ENCODE measurements at places on chromosomes 11 and 22.

DNA sequence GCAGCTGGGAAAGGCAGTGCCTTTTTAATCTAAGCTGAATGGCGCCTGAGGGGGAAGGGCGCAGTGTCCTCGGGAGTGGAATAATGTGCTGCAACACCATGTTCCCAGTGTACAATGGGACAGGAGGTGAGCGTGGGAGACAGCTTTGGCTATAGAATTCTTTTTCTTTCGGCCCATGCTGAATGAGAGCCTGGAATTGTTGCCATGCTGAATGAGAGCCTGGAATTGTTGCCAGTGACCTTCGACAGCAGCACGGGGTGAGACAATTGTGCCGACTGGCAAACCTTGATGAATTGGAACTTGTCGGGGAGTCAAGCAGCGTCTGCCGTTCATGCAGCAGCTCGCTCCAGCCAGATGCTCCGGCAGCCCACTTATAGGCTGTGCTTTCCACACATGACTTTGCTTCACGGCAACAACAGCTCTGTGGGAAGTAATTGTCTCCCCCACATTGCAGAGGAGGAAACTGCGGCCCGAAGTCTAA, 141.4 kb upstream of the E2F8 start:
- no peak for DNase-seq

- no peak for DNase-seq
Observed at GRCh38 chr11:36360826-36361415, 64.8 kb downstream of the PRR5L start.

GRCh38 chr11:131924457-131925201, 554.2 kb downstream of the NTM start:
- DNase-seq: no peak

DNA sequence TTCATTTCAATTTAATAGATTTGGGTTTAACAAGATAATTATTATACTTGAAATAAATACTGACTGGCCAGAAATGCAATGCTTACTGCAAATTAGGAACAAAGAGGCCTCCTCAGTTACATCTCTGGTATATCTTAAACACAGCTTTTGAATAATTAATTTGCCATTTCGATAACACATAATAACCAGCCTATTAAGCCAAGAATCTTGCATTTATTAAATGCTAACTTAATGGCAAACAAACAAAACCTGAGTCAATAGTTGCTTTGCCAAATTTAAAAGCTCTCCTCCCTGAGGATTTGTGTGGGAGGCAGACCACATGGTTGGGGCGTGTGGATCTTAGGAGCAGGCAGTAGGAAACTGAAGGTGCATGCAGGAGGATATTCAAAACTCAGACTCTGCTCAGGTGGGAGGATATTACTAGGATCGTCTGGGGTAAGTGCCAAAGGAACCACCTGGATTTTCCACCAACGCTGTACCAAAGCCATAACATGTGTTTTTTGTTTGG, 17.9 kb upstream of the FJX1 start:
- no peak for DNase-seq

DNA sequence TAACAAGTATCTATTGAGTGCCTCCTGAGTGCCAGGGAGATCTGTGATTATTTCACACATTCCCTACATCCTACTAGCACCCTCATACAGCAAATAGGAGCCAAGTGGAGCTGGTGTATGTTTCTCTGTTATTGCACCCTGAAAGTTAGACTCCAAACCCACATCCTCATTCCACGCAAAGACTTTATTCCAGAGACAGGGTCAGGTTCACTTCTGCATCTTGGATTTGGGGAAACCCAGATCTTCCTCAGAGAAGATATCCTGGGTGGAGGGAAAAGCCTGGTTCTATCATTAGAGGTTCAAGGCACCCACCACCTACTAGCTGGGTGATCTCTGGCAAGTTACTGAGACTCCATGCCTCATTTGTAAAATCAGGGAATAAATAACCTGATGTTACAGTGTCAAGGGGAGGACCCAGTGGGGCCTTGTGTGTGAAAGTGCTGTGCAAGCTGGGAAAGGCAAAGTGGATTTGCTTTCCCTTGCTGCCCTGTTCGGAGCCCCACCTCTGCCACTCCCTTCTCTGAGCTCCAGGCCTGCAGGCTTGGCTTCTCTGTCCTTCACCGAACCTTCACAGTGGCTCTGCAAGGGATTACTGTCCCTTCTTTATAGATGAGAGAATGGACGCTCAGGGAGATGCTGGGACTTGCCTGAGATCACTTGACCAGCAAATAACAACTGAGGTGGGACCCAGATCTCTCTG, 991 bp upstream of the SLCO2B1 start:
- no peak for DNase-seq

DNA sequence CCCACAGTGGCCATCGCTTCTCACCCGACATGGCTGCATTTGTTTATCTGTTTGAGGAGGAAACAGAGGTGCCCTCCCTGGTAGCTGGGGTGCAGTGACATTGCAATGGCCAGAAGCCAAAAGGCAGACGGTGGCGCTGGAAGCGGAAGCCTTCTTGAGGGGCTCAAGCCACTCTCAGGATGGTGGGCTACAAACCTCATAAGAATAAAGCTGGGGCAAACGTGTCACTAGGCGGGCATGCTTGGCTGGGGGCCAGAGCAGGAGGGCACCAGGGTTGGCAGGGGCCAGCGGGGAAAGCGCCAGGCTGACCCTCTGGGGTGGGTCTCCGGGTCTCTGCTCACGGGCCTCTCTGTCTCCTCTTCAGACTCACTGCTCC, 12.6 kb downstream of the TNNT3 start:
- peak; percentile 20 for DNase-seq

GRCh38 chr22:35043252-35043933, 22.6 kb upstream of the ISX start:
- DNase-seq: no peak

DNA sequence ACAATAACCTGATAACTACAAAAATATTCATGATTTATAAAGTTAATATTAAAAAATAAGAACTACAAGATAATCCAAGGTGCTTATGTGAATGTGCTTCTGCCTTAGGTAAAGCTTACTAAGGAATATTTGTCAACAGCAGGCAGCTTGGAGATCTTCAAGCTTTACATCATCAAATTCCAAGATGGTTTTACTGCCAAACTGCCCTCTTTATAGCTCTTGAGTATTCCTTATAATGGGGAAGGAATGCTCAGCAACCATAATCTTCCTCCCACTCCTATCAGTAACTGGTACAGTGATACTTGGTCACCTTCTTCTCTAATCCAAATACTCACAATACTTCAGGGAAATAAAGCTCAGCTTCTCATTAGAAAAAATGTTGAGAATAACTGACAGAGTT, 30.1 kb downstream of the SBF2 start:
- no peak for DNase-seq

DNA sequence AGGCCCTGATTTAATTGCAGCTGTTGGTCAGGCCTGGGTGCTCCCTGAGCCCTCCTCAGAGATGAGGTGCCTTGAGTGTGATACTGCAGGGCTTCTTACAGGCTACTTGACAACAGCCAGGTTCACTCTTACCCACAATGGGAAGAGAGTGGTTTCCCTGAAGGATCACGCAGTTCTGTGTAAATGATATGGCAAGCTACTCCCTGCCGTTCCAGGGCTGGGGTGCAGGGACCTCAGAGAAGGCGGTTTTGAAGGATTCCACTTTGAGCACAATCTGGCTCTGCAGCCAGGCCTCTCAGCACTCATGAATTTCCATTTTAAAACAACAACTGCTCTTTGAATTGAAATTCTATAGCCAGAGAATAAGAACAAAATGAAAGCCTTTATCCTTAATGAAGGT, 92.9 kb downstream of the SLC17A6 start:
- no peak for DNase-seq

GRCh38 chr22:48558016-48558415, 1269.7 kb downstream of the BRD1 start:
- DNase-seq: no peak

DNA sequence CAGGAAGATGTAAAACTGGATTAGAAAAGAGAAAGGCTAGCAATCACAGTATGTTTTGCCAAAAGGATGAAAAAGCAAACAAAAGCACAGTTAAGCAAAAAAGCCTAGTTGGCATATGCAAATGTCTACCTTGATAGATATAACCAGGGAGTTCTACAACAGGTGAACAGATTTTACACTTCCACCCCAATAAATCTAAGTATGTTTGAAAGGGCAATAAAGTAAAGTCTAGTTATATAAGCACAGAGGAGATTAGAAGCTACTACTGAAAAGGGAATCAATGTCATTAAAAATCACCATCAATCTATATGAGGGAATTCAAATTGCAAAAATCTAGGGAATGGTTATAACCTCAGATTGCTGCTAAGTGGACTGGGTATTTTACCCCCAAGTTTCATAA, 49.7 kb downstream of the CELF1 start:
- DNase-seq: no peak

- no peak for DNase-seq
Observed at GRCh38 chr22:32342977-32343376, 14.7 kb upstream of the RFPL3 start.

DNA sequence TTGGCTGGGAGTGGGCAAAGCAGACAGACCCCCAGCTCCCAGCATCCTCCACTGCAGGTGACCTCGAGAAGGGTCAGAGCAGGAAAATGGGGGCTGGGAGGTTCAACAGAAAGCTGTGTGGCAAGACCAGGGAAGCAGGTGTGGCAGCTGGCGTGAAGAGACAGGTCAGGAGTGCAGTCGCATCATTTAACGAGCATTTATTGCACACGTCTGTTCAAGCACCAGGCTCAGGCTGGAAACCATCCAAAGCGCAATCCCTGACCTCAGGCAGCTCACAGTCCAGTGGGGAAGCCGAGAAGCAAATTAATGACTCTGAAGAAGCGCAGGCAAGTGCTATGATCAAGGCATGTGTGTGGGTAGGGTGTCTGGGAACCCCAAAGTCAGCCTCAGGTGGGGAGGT, 7.4 kb downstream of the SLC25A45 start:
- no peak for DNase-seq

GRCh38 chr22:45948081-45948648, 28.8 kb downstream of the WNT7B start:
- DNase-seq: no peak

GRCh38 chr22:19068784-19069271, 53.4 kb downstream of the DGCR2 start:
- no peak for DNase-seq

DNA sequence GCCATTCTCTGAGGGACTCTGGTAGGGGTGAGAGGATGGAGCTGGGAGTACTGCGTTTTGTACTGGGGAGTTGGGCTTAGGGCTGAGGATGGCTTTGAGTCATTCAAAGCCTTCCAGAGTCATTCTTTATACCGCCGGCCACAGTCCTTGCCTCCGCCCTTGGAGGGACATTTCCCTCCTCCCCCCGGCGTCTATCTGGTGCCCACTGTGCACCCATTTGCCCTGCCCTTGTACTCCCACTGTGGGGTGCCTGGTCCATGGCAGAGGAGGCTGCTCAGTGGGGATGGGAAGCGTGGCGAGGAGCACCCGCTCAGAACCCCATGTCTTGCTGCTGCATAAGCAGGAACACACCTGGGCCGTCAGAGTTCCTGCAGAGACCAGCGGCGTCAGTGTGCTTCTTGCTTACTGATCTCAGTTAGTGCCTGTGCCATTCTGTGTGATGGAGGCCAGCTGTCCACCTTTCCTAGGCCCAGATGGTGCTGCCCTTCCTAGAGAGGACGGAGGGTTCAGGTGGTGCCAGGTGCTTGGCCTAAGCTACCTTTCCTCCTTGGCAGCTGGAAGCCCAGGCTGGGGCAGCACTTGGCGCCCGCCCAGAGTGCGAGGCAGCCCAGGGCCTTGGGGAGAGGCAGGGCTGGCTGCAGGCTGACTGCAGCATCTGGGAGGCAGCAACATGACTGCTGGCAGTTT, 23.3 kb upstream of the TMEM191C start:
- no peak for DNase-seq

DNA sequence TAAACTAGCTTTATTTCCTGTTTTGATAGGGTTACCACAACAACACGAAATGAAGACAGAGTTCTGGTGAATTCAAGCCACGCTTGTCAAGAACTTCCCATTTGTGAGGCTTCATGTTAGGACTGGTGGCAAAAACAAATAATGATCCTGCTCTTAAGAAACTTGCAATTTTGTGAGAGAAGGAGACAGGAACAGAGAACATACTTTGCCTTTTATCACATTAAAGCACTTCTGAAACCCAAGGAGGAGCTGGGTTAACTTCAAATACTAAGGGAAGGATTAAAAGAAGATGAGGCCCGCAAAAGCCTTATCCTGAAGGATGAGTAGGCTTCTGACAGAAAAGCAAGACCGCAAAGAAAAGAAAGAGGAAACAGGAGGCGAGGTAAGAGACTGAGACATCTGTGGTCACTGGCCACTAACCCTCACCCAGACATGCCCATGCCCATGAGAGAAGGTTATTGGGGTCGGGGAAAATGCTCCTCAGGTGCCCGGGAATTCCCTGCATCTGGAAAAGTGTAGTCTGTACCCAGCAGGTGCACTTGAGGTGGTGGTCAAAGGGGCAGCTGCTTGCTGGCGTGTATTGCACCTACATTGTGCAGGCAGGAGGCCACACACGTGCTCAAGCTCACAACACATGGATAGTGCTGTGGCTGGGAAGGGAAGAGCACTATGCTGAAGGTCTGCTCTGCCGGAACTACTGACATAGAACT, 50.5 kb downstream of the MAPK1 start:
- DNase-seq: no peak

DNA sequence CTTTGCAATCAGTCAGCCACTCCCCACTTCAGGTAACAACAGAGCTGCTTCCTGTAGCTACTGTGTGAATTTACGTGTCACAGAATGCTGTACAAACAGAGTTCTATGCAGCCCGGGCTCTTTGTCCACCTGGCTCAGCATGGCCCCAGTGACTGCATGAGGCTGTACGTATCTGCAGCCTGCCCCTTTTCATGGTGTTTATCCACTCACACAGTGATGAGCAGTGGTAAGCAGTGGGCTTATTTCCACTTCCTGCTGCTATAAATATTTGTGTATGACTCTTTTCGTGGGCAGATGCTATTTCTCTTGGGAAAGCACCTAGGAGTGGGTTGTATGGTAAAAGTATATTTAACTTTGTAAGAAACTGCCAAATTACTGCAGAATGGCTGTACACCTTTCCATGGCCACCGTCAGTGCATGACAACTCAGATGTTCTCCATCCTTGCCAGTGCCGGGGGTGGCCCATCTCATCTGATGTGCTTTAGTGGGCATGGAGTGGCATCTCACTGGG, 43.3 kb downstream of the MYEOV start:
- DNase-seq: no peak

GRCh38 chr11:69888483-69889181, 69.4 kb upstream of the FGF3 start:
- DNase-seq: peak; percentile 95

GRCh38 chr22:41038732-41039131, 53.7 kb upstream of the EP300 start:
- DNase-seq: no peak

DNA sequence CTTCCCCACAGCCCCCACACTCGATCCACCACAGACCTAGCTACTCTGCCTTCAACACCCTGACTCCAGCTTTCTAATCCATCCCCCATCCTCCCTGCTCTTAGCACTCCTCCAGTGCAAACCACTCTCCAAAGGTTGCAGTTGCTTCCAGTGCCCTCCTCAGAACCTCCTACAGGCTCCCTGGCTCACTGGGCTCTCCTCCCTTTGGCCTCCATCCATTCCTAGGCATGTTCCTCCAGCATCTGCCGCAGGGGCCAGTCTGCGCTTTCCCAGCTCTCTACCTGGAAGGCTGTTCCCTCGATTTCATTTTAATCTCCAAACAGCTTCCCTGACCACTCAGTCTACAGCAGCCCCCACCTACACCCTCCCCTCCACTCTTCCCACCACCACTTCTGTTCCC, 133.8 kb downstream of the SPATA19 start:
- DNase-seq: no peak

GRCh38 chr11:68402355-68403031, 58.1 kb upstream of the PPP6R3 start:
- peak; percentile 77 for DNase-seq

GRCh38 chr22:48393041-48393370, 1434.7 kb downstream of the BRD1 start:
- DNase-seq: no peak

- no peak for DNase-seq
Observed at GRCh38 chr22:25833091-25833490, 91.1 kb downstream of the MYO18B start.
